Skeletal muscle cell (primary cell): ENCODE measurements at places on chromosomes 12 and 14.

DNA sequence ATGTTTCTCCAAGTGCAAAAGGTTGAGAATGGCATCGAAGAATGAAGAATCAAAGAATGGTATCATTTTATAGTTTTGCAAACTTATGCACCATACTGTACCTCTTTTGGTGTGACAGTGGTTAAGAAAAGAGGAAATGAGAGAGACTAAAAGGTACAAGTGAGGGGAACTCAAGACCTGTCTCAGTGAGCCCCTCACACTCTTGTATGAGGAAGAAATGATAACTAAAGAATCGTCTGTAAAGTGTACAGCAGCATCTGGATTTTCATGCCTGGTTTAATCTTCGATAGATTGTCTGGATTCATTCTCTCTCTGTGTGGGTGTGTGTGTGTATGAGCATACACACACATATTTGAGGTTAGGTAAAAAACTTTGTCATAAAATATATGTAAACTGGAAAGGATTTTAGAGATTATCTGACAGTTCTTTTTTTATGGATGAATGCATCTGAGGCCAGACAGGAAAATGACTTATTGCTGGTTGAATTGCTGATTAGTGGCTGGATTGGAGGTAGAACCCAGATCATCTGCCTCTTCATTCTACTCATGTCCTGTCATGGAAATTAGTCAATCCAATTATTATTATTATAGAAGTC lies 16.0 kb upstream of the SLC38A2 start:
- DNase-seq: no peak

GRCh38 chr14:81727218-81727617 lies 193.6 kb upstream of the SEL1L start:
- no peak for DNase-seq

DNA sequence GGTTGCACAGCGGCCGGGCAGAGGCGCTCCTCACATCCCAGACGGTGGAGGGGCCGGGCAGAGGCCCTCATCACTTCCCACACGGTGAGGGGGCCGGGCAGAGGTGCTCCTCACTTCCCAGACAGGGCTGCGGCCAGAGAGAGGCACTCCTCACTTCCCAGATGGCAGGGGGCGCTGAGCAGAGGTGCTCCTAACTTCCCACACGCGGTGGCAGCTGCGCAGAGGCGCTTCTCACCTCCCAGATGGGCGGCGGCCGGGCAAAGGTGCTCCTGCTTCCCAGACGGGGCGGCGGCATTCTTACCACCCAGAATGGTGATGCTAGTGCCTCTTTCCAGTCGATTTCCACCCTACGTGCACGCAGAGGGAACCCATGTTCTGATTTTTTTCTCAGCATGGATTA lies 304.4 kb downstream of the RGS6 start:
- no peak for DNase-seq

DNA sequence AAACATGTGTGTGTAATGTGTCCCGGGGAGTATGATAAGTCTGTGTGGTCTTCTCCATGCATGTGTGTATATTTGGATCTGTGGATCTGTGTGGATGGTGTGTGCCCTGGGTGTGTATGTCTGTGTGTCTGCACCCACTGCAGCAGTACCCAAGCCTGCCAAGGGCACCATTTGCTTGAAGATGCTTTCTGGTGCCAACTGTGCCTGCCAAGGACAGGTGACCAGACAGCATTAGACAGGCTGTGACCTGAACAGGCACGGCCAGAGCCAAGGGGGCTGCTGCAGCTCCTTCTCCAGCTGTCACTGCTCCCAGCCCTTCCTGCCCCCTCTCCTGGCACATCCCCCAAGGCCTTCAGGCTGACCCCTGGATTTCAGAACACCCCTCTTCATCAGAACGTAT lies 35.0 kb downstream of the DTX1 start:
- no peak for DNase-seq

- no peak for DNase-seq
Observed at GRCh38 chr14:91290986-91291385, 46.5 kb upstream of the GPR68 start.

DNA sequence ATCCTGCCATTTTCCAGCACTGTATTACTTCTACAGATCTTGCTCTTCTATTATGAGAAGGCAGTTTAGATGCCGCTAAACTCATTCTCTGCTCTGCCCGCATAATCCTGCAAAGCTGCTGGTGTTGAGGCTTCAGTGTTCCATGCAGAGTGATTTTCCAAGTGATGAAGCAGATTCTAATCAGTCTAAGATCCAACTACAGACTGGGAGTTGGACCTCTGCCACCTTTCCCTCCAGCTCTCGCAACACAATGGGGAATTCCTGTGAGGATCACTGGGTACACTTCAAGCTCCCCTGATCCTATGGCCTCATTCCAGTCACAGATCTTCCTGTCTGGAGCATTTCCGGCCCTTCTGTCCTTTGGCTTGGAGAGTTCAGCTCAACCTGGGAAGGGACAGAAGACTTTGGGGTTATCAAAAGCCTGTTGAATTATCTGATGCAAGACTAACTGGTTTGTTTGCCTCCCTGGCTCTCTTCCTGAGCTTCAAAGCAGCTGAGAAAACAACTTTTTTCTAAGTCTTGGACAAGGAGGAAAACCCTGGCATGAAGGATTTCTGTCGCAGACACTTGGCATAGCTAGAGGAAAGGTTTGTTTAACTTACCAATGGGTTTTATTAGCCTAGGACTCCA lies 333.9 kb downstream of the ZFP36L1 start:
- peak; percentile 79 for DNase-seq

DNA sequence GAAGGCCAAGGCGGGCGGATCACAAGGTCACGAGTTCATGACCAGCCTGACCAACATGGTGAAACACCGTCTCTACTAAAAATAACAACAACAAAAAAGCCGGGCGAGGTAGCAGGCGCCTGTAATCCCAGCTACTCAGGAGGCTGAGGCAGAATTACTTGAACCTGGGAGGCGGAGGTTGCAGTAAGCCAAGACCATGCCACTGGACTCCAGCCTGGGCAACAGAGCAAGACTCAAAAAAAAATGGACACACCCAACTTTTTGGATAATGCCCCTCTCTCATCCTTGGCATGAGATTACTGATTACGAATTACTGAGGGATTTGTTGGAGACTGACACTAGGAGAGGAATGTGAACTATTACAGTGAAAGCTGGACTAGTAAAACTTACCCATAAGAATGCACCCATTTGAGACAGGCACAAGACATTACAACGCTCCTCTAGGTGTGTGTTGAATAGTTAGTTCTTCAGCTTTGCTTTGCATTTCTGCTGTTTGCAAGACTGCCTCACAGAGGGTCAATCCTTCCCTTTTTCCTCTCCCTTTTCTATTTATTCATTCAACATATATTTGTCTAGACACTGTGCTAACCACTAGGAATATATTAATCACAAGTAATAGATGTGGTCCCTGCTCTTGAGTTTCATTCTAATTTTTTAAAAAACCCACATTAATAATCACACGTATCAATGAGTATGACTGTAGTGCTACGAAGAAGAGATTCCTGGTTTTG lies 46.0 kb upstream of the OR5AU1 start:
- no peak for DNase-seq

GRCh38 chr12:104257913-104258472 lies 42.4 kb downstream of the TXNRD1 start:
- DNase-seq: no peak

DNA sequence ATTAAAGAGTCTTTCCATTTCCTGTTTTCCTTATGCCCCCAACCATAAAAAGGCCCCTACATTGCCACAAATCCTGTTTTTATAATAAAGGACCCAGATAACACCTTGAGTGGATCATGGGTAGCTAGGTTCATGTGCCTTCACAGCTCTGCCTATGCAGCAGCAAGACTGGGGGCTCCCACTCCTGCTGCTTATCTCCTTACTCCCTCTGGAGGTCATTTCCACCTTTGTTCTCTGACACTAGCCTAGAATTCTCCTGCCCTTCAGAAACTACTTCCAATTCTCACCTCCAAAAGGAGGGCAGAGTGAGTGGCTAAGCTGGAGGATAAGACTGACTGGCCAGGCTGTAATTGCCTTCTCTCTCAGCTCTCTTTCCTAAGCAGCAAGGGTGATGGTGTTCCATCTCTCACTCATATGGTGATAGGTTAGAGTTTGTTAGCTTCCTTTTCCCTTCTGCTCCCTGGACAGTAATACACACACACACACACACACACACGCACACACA lies 20.0 kb upstream of the STAC3 start:
- DNase-seq: no peak

DNA sequence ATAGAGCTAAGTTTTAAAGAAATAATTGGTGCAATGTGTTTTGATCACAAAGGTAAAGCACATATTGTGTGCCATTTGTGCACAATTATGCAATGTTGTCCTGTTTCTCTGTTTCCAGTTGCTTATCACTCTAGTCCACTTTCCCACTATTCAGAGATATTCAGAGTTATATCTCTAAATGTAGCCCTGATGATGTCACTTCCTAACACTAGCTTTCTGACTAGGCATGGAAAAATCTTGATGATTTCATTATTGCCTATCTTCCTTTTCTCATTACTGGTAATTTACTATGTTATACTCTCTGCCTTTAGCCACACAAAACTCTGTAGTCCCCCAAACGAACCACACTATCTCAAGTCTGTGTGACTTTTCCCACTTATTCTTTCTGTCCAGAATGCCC lies 221.2 kb downstream of the TRHDE start:
- DNase-seq: no peak

- no peak for DNase-seq
Observed at GRCh38 chr12:116713527-116713926, 24.3 kb downstream of the SPRING1 start.

GRCh38 chr14:94088516-94088915 lies 7.4 kb downstream of the IFI27L1 start:
- no peak for DNase-seq

DNA sequence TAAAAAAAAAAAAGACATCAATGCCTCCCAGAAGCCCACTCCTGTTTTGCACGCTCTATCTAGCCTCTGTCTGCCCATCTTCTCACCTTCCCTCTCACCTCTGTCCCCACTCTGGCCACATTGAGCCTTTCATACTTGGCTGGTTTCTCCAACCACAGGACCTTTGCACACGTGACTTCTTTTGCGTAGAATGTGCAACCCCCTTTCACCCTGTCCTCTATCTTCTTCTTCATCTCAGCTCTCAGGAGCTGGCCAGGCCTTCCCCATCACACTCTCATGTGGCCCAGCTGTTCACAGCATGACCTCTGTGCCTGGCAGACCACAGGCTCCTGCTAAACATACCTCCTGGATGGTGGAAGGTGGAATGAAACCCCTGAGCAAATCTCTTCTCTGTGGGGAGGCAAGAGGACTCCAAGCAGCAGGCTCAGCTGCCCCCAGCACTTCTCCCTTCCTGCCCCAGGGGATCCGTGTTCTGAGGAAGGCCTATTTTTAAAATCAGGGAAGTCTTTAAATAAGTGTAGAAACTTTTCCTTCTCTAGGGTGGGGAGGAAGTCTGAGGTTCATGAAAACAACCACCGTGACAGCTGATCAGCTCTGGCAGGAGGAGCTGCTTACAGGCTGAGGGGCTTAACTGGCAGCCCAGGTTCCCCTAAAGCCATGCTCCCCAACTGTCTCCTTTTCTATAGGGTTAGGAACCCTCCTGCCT lies 11.6 kb downstream of the HVCN1 start:
- no peak for DNase-seq

- peak; percentile 75 for DNase-seq
Observed at GRCh38 chr12:75724928-75725312, 213.5 kb upstream of the KRR1 start.

DNA sequence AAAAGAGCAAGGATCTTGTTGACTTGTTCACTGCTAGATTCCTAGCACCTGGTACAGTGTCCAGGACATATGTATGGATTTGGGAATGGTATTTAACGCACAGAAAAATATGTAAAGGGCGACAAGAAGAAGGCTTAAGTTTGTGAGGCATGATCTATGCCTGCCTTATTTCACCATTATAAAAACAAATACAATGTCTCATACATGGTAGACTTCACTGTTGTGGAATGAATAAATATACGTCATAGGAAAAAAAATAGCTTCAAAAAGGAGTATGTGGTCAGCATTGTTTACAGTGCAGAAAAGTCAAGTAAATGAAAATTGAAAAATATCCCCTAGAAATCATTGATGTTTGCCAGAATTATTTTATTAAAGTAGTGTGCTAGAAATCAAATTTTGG lies 30.0 kb downstream of the HCFC2 start:
- DNase-seq: peak; percentile 1

DNA sequence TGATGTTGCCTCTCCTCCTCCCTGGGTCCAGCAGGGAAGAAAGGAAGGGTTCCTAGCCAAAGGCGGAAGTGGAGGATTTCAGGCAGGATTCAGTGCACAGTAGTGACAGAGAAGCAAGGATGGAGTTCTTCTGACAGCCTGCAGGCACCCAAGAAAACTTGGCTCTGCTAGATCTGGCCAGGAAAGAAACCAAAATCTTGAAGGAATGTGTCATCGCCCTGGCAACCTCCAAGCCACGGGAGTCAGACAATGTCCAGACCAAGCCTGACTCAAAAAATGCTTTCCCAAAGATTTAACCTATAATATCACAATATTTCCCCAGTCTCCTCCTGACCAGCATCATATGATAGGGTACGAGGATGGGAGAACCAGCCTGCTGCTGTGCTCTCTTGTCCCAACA lies 22.8 kb upstream of the DHRS4 start:
- DNase-seq: no peak

DNA sequence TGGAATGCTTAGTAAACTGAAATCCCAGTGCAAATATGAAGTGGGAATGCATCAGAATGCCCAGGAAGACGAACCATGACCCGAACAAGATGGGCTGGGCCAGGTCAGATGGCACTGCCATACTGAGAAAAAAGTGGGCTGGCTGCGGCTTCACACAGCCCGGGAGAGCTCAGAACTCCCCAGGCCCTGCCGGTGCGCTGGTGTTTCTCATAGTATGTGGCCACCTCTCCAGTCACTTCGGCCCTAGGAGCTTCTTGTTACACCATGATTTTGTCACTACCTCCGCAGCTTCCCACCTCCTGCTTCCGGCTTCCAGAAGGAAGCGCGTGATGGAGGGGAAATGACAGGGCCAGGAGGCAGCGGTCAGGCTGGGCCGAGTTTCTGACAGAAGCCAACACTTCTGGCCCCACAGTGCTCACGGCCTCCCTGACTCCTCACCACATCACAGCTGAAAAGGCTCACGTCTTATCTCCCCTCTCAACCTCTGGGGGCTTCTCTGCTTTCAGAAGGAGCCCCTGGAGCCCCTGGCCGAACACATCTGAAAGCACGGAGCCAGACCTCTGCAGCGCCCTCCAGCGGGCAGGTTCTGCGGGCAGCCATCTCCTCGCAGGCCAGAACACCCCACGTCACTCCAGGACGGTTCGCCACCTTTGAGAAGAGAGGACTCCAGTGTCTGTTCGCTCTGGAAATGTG lies 30.7 kb downstream of the DAD1 start:
- DNase-seq: no peak

DNA sequence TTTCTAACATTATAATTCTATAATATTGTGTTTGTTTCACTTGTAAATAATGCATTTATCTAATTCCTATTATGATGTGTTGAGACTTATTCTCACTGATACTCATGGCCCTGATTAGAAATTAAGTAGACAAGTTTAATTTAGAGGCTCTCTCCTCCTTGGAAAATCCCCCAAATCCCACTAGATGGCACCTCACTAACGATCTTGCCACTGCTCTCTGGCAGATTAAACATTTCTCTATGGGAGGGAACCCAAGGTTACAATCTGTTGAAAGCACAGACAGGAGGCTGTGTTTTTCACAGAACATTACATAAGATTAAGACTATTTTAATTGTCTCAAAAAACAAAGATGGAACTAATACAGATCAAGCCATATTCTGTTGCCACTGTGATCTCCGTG lies 318.7 kb downstream of the LRFN5 start:
- DNase-seq: peak; percentile 8

- DNase-seq: no peak
Observed at GRCh38 chr12:63846238-63846967, 1.9 kb downstream of the SRGAP1 start.

- DNase-seq: no peak
Observed at GRCh38 chr12:105843561-105843960, 295.2 kb downstream of the NUAK1 start.
